Renal cortex interstitium (tissue), 15 donors: ENCODE measurements at places on chromosomes 16 and 17. TPM values are rescaled to one million over a fixed set of nuclear protein-coding genes. Genes with fewer than 3 reads are reported as not detected.

DNA sequence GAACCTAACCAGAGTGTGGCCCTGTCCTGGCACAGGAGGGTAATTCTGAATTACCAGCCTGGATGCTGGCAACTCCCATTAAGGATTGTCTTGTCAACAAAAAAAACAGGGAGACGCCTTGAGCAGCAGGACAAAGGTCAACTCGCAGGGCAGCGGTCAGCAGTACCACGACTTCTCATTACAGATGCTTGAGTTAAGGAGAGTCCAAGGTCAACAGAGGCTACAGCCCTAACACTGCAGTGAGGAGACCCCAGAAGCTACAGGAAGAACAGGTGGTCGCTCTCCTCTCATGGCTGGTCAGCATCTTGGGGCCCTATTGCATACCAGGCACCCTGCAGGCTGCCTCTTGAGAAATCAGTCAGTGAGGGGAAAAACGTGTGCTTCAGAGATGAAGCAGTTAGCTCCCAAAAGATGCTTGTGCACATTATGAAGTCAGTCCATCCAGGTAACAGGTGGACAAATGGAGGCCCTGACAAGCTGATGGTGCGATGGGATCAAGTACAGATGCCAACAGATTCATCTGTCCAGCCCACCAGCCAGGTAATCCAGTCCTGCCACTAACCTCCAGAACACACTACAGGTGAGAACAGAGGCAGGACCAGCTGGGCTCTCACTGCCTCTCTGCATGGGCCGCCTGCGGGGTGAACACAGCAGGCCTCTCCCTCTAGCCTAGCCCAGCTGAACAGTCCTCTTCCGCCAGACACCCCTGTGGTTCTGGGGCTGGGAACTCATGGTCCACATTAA is 4.2 kb downstream of the CSNK1D start:
- no peak for DNase-seq

- no peak for DNase-seq
Observed at GRCh38 chr17:2909846-2910234, 113.6 kb downstream of the RAP1GAP2 start.

DNA sequence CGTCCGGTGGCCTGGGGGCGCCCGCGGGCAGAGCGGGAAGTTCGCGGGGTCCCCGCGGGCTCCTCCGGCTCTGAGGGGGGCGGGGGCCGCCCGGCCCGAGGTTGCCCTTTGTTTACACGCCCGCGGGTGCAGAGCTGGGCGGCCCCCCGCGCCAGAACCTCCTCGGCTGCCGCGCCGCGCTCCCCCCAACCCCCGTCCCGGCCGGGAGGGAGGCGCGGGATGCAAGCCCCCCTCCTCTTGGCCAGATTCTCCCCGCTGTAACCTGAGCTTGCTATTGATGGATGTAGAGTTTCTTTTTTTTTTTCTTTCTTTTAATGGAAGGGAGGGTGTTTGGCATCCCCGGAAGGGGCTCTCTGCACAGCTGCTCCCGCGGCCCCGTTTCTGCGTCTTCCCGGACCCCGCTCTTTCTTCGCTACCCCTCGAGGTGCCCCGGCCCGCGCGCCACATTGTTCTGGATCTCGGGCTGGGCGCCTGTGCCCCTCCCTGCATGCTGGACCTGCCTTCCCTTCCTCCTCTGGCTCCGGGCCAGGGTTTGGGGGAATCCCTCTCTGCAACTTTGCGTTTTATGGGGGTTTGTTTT is 646 bp downstream of the CBX2 start:
- DNase-seq, result no peak

- DNase-seq, result peak; percentile 71
Observed at GRCh38 chr17:32006957-32007462, at the start of gene LRRC37B. TSS of gene LRRC37B (plus strand) at chr17:32007383. CDS start at chr17:32021393, 14,010 bp downstream.

GRCh38 chr17:76659928-76660655 is 16.5 kb upstream of the ST6GALNAC1 start:
- no peak for DNase-seq

DNA sequence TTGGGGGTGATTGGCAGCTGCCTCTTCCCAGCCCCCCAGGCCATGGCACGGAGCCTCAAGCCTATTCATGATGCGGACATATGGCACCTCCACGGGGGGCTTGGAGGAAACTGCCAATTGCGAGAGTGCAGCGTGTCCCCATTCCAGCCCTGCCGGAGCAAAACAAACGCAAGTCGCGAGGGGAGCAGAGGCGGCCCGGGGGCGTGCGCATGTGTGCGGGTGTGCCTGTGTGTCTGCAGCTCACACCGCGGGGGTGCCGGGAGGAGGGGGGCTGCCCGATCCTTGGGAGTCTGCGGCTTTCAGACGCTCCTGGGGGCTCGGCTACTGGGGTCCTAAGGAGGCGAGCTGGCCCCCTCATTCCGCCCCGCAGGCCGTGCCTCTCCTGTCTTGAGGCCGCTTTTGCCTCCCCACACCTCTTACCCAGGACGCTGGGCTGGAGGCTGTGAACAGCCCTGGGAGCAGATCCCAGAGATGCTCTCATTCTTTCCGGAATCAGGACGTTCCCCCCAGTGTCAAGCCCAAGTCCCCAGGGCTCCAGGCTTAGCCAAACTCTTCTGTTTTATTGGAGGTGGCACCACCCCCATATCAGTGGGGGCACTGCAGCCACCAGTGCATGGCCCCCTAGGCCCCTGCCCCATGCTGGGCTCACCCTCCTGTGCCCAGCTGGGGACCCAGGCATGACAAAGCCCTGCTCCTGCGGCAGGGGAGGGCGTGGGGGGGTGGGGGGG is 29.1 kb downstream of the ENDOV start:
- DNase-seq, result no peak

GRCh38 chr17:56600256-56600655 is 6.8 kb downstream of the NOG start:
- DNase-seq, result no peak

DNA sequence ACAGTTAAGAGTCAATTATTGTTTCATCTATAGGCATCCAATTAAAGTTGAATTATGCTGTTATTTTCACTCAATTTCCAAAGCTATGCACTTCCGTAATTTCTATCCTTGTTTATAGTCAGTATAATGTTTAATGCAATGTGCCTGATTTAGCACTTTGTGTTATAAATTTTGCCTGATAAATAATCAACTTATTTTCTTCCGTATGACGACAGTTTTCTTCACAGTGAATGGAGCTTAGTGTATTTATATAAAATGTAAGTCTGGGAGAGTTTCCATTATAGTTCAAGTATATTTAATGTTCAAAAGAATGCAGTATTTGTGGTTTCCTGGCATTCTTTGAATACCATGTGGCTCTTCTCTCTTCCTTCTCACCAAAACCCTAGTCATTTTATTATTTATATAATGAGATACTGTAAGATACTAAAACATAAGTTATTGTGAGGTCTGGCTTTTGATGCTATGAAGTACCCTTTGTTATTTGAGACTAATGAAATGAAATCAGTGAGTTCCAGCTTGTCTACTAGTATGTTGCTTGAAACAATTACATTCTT is 240.6 kb downstream of the PRKCA start:
- no peak for DNase-seq

DNA sequence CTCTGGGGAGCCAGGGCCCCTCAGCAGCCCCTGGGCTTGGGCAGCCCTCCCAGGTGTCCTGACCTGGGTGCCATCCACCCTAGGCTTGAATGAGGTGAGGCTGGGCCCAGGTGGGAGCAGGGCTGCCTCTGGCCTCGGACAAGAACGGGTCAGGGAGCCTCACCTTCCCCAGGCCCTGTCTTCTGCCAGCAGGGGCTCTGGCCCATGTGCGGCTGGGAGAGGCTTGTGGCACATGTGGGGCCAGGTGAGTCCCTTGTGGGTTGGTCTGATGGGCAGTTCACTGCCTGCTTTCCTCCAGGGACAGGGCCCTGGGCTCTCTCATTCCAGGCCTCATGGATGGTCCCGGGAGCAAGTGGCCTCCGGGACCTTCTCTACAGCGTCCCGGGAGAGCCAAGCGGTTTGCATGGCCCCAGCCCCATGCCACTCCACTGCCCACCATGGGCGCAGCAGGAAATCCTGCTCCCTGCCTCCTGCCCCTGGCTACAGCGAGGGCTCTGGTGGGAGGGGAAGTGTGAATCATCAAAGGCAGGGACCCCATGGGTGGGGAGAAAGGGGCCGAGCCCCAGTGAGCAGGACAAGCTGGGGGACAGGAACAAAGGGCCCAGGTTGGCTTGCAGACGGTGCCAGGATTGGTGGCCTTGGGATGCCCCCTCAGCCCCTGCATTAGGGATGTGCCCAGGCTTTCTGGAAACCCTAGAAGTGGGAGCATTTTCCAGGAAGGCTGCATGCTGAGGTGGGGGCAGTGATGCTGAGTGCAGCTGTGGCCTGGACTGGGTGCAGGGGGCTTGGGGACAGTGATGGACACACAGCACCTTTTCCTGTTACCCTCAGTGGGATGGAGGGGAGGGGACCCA is 12.2 kb downstream of the VASN start:
- no peak for DNase-seq

- DNase-seq, result no peak
Observed at GRCh38 chr16:73457851-73458250, 409.9 kb upstream of the ZFHX3 start.

DNA sequence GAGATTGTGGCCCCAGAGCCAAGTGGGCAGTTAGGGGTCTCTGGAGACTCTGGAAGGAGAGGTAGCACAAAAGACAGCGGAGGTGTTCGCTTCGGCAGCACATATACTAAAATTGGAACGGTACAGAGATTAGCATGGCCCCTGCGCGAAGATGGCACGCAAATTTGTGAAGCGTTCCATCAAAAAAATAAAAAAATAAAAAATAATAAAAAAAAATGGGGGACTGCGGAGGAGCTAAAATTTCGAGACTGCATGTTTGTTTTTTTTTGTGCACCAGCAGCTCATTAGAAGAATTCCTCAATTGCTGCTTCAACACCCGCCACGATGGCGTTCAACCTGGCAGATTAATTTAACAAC is 39.1 kb downstream of the IGF2BP1 start:
- DNase-seq, result no peak

- no peak for DNase-seq
Observed at GRCh38 chr17:36793976-36794375, 143.3 kb upstream of the LHX1 start.

DNA sequence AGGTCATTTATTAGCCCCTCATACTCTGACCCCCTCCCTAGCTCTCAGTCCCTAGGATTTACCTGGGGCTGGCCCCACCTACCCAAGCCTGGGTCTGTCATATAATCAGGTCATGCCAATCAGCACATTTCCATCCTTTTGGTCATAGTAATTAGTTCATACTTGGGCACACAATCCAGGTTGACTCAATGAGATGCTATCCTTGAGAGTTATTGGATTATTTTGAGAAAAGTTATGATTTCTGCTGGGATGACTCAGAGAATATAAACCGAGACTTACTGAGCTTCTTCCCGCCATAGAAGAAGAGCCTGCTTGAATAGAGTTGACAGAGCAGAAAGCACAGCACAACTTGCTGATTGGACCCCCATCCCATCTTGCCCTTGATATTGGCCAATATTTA is 331.5 kb downstream of the CBLN1 start:
- no peak for DNase-seq

GRCh38 chr16:86221085-86221484 is 289.2 kb upstream of the FOXF1 start:
- DNase-seq, result no peak

DNA sequence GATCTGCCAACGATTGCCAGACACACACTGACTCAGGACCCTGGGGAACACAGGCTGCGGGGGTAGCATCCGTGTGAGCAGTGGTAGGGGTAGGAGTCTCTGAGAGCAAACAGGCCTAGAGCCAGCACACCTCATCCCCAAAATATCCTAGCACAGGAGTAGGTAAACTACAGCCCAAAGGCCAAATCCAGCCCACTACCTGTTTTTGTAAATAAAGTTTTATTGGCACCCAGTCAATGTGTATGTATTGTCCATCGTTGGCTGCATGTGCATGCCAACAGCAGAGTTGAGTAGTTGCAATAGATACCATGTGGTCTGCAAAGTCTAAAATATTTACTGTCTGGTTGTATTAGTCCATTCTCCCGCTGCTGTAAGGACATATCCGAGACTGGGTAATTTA is 55.5 kb upstream of the GPRC5B start:
- no peak for DNase-seq

GRCh38 chr16:56919099-56919800 is 12.7 kb upstream of the HERPUD1 start:
- no peak for DNase-seq

GRCh38 chr17:40303708-40304551 is 5.0 kb upstream of the RARA start:
- DNase-seq, result no peak

CCL8 gene
- polyA plus RNA-seq, result not detected

EME1 gene
- 11.0 TPM for polyA plus RNA-seq

MRPL12 gene
- polyA plus RNA-seq, result 40.1 TPM

MFAP4 gene
- 260 TPM for polyA plus RNA-seq

KLHL10 gene
- polyA plus RNA-seq, result 0.26 TPM

KRT28 gene
- polyA plus RNA-seq, result not detected

FASN gene
- 50.4 TPM for polyA plus RNA-seq
